ENCODE measurements at places on chromosomes 5 and 9.

- no peak for DNase-seq
Measured at GRCh38 chr9:81112627-81113452, 576.5 kb downstream of the TLE1 start.

DNA sequence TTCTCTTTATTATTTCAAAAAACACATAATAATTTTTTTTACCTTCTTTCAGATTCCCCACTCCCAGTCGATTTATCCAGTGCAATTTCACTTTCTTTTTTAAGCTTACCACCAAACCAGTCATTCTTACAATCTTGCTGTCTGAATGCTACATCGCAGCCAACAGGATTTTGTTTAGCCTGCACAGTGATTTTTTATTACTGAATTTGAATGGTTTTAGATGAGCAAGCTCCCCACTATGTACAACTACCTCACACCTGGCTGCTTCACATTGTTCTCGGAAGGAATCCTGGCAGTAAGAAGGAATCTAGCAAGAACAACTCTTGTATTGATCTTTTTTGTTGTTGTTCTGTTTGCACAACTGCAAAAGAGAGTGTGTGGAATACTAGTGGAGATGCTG is 668.1 kb upstream of the WWC1 start:
- DNase-seq: no peak

- DNase-seq: no peak
Measured at GRCh38 chr9:129989740-129990139, 53.2 kb downstream of the FNBP1 start.

DNA sequence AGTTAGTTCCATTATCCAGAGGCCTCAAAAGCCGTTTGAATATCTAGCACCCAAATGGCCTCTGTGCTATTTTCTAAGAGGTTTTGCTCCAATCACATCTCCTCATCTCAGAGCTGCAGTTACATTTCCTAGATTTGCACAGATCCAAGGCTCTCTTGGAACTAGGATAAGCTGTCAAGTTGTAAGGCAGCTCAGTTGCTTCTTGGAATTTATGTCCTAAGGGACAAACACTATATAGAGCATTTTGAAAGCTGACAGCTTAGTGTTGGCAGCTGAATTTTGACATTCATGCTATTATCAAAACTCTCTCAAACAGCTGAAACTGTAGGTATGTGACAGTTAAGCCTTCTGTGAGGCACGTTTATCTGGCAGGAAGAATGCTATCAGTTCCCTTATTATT is 97.0 kb downstream of the MACIR start:
- no peak for DNase-seq

DNA sequence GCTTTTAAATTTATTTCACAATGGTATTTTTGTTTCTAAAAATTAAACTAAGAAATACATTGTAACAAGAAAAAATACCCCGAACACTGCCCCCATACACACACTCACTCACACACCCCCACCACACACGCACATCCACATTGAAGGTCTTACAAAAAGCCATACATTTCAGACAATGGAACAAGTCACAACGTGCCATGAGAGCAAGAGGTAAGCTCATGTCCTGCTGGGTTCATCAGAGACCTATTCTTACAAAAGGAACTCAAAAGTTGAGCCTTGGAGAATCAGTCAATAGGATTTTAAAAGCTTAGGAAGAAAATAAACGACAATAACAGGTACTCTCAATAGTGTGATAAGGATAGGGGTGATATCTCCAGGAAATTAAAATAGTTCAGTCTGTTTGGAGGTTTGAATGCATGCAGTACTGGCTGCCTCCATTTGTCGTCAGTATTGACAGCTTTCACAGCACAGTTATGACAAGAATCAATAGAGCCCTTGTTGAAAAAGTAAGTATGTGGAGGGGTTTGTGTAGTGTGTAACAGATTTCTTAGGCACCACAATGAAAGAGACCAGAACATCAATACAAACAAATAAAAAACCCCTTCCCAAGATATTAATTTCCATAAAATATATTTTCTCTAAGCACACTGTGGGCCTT is 1826.2 kb upstream of the CDH6 start:
- DNase-seq: no peak

DNA sequence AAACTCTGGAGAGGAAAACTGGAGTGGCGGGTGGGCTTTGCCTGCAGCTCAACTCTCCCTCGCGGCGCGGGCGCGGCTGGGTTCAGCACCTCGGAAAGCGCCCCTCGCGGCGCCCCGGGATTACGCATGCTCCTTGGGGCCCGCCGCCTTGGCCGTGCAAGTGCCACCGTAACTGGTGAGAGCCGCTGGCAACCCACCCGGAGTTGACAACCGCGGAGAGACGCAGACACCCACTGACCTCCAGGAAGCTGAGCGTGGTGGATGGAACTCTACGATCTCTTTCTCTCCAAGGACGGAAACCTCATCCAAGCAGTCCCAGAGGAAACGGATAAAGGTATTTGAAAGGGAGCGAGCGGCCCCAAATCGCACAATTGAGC is 194 bp upstream of the RXFP3 start:
- no peak for DNase-seq

DNA sequence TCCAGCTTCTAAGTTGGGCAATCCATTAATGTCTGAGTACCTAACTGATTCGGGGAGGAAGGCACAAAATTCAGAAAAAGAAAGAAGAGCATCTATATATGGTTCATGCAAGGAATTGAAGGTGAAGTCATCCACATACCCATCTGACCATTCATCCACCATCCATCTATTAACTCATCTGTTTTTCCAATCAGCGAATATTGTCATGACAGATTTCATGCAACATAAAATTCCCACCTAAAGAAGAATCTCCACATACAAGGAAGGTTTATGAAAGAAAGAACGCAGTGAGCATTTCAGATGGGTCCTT is 164.7 kb downstream of the GRIA1 start:
- DNase-seq: no peak

- peak; percentile 74 for DNase-seq
Measured at GRCh38 chr5:132050136-132050535, 10.3 kb upstream of the IL3 start.

DNA sequence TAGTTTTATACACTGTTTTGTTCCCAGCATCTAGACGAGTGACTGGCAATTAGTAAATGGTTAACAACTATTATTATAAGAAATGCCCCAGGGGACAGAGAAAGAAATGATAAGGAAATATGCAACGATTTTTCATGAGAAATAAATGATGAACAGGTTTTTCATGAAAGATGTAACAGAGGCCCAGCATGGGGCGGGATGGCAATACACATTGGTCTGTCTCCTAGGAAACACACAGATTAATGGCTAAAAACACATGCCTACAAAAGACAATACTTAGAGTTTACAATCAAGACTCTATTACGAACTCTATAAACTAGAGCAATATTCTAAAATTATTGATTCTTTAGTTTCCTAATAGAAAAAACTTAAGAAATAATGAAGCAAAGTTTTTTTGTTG is 441.5 kb upstream of the CDH9 start:
- no peak for DNase-seq

DNA sequence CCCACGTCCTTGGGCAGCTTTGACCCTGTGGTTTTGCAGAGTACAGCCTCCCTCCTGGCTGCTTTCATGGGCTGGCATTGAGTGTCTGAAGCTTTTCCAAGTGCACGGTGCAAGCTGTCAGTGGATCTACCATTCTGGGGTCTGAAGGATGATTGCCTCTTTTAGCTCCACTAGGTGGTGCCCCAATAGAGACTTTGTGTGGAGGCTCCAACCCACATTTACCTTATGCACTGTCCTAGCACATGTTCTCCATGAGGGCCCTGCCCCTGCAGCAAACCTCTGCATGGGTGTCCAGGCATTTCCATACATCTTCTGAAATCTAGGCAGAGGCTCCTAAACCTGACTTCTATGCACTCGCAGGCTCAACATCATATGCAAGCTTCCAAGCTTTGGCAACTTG is 644.2 kb upstream of the CDH9 start:
- DNase-seq: no peak

- no peak for DNase-seq
Measured at GRCh38 chr5:157476702-157477408, 16.8 kb downstream of the NIPAL4 start.

DNA sequence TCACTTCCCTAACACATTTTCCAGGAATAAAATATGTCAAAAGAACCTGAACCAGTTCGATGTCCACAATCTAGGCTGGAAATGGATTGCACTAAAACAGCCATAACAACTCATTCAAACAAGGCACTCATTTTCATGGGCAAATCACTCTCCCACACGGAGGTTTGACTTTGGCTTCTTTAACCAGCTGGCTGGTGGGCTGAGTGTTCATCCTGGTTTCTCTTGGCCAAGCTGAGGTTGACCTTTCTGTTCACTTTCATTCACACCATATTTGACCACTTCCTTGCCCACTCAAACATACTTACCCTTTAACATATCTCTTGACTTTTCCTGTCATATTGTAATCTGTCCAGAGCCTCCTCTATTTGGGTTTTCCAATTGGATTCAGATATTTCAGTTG is 5.4 kb downstream of the IL7R start:
- no peak for DNase-seq

- DNase-seq: no peak
Measured at GRCh38 chr9:115520646-115521045, 402.7 kb upstream of the TNC start.

GRCh38 chr9:124262649-124262972 is 4.9 kb downstream of the NEK6 start:
- no peak for DNase-seq

GRCh38 chr5:132849347-132849746 is 16.9 kb downstream of the GDF9 start:
- no peak for DNase-seq

GRCh38 chr9:21070171-21070571 is 7.6 kb downstream of the IFNB1 start:
- no peak for DNase-seq

GRCh38 chr5:175616083-175616482 is 41.8 kb upstream of the HRH2 start:
- DNase-seq: no peak

DNA sequence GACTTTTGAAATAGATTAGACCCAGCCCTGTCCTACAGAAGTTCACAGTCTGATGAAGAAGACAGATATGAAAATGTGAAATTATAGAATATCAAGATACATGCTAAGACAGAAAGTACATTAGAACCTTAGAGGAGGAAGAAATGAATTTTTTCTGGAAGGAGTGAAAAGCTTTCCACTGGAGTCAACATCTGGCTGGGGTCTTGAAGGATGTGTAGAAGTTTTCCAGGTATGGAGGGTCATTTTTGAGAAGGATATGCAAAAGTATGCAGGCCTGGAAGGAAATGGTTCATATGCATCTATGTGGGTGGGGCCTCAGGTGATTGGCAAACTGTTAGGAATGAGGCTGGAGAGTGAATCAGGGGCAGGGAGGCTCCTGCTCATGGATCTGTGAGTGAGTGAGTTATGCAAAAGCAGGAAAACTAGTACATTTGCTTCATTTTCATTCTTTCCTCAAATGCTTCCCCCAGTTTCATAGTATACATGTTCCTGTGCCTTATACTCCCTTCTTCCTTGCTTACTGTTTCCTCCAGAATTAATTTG is 142.3 kb downstream of the GRIA1 start:
- DNase-seq: no peak

GRCh38 chr5:173441053-173441628 is 112.9 kb upstream of the STC2 start:
- no peak for DNase-seq

GRCh38 chr9:124032247-124032646 is 20.7 kb downstream of the LHX2 start:
- DNase-seq: no peak

DNA sequence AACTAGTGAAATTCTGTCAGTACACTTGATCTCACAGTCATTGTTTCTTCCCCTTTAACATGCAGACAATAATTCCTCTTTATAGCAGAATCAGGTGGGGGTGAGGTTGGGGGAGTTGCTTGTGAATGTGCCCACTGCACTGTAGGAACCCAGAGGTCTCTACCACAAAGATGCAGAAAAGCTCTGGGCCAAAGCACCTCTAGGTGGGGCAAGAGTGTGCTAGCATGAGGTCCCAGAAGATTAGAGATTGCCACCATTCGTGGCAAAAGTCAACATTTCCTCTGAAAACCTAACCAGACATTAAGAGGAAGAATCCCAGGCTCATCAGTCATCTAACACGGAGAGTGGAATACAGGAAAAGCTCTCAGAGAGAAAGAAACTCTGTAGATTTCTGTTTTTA is 74.5 kb downstream of the PTCD2 start:
- DNase-seq: no peak

DNA sequence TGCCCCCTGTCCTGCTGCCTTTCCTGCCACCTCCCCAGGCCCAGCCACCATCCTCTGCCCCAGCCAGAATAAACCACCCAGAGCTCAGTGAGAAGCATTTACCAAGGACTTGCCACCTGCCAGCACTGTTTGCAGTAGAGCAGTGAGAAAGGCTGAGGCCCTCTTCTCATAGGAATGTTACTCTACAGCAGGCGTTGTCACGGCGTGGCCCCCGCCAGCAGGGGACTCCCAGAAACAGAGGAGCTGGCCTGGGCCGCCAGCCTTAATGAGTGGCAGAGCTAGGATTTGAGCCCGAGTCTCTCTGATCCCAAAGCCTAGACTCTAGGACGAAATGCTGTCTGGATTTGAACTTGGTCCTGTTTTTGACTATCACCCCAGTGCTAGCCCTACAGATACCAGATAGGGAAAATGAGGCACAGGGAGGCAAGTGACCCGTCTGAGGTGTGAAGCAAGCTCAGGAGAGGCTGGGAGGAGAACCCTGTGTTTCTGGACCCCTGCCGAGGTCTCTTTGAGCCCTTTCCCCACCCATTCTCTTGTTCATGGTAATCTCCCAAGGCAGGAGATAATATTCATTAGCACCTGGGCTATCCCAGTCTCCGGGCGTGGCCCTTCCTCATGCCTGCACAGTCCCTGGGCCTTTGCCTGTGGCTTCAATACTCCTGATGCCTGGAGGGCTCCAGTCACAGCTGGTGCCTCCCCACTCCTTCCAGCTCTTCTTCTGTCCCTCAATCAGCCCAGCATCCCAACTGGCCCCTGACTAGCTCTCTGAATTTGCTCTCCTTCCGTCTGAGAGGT is 30.7 kb downstream of the HRH2 start:
- DNase-seq: no peak

GRCh38 chr9:128323791-128324190 is 1.2 kb downstream of the COQ4 start:
- no peak for DNase-seq

GRCh38 chr5:81145329-81145935 is 87.7 kb upstream of the CKMT2 start:
- no peak for DNase-seq

DNA sequence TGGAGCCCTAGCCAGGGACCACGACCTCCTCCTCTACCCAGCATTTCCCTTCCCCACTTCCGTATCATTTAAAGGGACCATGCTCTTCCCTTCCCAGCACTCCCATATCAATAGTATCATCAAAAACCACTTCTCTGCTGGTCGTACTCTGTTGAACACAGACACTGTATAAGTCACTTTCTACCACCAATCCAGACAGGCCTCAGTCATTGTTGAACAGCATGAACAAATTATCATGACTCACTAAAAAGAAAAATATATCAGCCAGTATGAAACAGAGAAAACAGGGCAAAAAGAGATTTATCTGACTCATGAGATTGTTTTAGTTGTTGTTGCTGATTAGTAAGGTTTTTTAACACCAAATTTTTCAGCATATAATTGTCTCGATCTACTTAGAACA is 89.8 kb downstream of the CDKN2A start:
- no peak for DNase-seq
